ENCODE measurements at places on chromosomes 4 and X.

- peak; percentile 37 for DNase-seq
Measured at GRCh38 chr4:2811830-2812611, 19.1 kb downstream of the SH3BP2 start.

GRCh38 chr4:20752641-20753040 is 52.4 kb downstream of the PACRGL start:
- no peak for DNase-seq

- DNase-seq, result no peak
Measured at GRCh38 chr4:67167849-67168248, 377.5 kb downstream of the CENPC start.

- DNase-seq, result no peak
Measured at GRCh38 chr4:134160211-134160610, 41.4 kb downstream of the PABPC4L start.

DNA sequence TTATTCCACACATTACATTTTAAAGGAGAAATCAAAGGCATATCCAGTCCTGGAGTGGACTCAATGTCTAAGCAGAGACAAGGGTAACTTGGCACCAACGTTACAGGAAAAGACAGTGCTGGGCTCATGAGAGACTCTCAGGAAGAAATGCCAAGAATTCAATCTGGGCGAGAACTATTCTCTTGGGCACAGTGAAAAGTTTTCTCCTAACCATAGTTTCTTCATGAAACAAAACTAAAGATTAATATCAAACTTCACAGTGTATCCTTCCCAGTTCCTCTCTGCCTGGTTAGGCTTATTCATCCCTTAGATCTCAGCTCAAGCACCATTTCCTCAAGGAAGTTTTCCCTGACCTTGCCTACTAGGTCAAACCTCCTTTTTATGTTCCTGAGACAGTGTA is 109.4 kb upstream of the TLL1 start:
- no peak for DNase-seq

- DNase-seq, result no peak
Measured at GRCh38 chr4:78354782-78355181, 196.8 kb upstream of the ANXA3 start.

Measured in activated T-cell treated with anti-CD3 and anti-CD28 coated beads, Interleukin-2, amount 50 U/mL, for 4 hours (primary cell).